Left renal pelvis (tissue), 4 donors: ENCODE measurements at places on chromosomes 12 and 14.

DNA sequence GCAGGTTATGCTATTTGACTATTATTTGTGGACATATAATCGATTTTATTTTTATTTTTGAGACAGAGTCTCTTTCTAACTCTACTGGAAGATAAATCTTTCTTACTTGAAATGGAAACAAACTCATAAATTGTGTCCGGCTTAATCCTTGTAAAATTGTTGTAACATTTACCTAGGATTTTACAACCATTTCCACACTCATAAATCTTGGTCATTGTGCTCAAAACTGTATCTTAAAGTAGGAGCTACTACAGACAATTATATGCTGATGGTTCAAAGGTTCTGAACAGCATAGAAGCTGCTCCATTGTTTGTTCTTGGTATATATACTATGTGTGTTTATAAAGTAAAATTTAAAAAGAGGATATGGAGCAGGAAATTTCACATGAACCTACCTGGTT, 4.6 kb upstream of the ARF6 start:
- no peak for DNase-seq

DNA sequence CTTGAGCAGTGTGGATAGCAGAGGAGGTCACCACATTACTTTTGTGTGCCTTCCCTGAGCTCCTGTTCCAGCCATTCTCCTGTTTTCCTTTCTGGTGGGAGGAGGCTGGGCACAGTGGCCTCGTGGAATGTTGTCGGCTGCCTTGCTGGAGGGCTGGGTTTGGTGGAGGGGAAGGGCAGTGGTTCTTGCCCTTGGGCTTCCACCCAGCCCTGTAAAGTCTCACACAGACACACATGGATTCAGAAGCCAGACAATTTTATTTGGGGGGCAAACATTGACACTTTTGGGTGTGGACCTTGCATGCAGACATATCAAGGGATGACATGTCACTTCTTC, 866 bp downstream of the NPFF start:
- no peak for DNase-seq

- no peak for DNase-seq
These were observed 19.0 kb upstream of the GPRC5A start for GRCh38 chr12:12872139-12872933.

- no peak for DNase-seq
These were observed 314.3 kb upstream of the OR4E1 start for GRCh38 chr14:21987937-21988336.

- no peak for DNase-seq
These were observed 124.1 kb upstream of the E2F7 start for GRCh38 chr12:77189458-77189857.

- DNase-seq = no peak
These were observed 54.9 kb upstream of the OVCH1 start for GRCh38 chr12:29552324-29552927.

DNA sequence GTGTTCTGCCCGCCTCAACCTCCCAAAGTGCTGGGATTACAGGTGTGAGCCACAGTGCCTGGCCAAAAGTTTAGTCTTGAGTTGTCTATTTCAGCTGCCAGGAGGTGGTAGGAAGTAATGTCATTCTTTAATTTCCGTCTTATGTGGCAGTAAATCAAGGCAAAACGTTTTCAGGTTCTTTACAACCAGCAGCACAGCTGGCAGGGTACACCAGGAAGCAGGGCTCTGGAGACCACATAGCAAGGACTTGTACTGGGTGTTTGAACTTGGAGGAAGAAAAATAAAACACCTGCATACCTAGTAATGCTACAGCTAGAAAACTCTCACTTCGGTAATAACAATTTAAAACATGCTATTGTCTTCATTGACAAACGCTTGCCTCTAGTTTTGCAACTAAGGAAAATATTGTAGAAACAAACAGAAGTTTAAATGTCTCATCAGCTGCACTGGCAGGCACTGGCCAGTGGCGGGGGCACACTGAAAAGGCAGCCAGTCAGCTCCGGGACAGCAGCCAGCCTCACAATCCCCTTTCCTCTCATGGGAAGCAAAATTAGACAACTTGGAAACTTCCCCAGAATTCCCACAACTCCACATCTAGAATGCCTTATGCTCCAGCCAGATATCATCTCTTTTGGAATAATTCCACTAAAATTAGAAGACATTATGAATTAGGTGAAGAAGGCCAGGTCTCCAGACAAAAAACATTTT, 72.2 kb downstream of the CLIP1 start:
- no peak for DNase-seq

DNA sequence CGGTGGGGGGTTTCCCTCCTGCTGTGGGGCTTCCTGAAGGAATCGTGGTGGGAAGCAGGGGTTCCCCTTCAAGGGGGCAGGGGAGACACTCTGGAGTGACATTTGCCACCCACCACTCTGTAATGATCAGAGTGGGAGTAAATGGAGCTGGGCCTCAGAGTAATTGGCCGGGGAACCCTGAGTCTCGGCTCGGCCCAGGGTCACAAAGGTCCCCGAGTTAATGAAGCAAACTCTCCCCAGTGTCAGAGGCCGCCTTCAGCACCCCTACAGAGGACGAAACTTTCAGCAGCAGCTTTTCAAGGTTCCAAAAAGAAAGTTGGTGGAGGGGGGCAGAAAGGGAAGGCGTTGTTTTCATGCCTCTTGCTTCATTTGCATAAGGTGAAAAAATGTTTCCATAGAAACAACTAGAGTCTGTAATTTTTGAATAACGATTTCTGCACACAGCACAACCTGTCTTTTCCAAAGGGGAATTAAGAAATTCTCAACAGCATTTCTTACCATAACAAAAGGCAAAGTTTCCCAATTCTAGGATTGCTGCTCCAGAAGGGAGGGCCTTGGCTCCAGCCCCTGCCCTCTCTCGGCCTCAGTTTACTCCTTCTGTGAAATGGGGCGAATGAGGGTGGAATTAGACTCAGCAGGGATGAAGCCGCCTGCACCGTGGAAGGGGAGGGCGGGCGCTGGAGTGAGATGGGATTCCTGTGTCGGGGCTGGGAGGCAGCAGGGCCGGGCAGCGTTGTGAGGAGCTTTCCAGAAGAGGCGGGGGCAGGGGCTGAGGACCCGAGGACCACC, 67.0 kb upstream of the BEGAIN start:
- no peak for DNase-seq

GRCh38 chr14:91706996-91707395, 24.9 kb downstream of the CATSPERB start:
- DNase-seq = no peak

- DNase-seq = no peak
These were observed 16.7 kb upstream of the ZDHHC22 start for GRCh38 chr14:77158175-77158881.

DNA sequence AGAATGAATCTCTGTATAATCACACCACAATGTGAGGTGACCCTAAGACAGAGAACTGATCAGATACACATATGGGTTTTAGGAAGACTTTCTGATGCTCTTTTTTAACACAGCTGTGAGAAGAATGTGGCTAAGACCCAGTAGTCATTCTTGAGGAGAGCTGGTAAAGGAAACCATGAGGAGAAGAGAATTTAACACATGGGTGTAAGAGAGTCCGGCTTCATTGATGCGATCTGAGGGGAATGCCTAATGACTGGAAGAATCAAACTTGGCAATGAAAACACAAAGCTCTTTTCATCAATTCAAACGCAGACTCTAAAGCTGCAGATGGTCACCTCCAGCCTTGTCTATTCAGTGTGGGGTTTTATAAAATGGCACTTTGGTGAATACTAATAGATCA, 79.3 kb downstream of the FOXA1 start:
- no peak for DNase-seq

DNA sequence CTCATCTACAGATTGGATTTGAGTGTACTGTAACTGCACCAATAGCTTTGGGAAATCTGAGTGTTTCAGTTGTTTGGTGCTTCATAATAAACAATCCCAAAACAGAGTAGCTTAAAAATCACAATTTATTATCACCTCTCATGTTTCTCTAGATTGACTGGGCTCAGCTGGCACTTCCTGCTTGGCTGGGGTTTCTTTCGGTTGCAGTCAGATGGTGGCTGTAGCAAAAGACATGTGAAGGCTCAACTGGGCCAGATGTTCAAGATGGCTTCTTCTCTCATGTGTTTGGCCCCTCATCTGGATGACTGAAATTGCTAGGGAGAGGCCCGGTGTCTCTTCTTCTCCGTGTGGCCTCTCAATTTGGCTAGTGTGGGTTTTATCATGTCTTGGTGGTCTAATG, 12.1 kb upstream of the BMP4 start:
- no peak for DNase-seq

DNA sequence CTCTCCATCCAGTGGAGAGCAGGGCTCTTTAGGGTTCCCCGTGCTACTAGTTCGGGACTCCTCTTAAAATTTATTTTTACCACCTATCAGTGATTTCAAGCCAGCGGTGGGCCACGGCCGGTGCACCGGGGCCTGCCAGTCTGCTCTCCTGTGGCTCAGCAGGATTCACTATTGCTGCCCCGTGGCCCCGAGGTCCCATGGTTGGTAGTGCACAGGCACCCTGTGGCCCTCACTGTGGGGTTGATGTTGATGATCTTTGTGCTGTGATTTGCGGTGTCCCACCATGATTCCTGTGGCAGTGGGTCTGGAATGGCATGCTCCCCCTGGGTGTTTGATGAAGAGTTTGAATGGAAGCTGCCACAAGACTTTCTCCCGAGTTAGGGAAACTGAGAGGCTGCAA, 12.6 kb upstream of the MEG3 start:
- DNase-seq = no peak

DNA sequence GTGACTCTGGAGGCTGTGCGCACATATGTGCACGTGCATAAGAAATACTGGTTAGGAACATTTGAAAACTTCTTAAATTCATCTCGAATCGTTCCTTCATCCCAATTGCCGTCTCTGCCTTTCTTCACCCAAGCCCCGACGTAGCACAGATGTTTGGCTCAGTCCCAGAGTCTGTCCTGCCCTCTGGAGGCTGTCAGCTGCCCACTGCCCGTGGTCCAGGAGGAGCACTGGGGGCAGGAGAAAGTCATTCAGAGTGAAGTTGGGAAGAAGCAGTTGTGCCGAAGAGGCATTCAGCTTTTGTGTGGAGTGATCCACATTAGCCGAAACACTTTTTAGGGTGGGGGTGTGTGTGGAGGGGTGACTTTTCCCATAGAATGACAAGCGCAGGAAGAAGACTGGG, 124.9 kb downstream of the TSPAN9 start:
- no peak for DNase-seq

GRCh38 chr12:41466802-41467201, 278.7 kb downstream of the PDZRN4 start:
- no peak for DNase-seq

DNA sequence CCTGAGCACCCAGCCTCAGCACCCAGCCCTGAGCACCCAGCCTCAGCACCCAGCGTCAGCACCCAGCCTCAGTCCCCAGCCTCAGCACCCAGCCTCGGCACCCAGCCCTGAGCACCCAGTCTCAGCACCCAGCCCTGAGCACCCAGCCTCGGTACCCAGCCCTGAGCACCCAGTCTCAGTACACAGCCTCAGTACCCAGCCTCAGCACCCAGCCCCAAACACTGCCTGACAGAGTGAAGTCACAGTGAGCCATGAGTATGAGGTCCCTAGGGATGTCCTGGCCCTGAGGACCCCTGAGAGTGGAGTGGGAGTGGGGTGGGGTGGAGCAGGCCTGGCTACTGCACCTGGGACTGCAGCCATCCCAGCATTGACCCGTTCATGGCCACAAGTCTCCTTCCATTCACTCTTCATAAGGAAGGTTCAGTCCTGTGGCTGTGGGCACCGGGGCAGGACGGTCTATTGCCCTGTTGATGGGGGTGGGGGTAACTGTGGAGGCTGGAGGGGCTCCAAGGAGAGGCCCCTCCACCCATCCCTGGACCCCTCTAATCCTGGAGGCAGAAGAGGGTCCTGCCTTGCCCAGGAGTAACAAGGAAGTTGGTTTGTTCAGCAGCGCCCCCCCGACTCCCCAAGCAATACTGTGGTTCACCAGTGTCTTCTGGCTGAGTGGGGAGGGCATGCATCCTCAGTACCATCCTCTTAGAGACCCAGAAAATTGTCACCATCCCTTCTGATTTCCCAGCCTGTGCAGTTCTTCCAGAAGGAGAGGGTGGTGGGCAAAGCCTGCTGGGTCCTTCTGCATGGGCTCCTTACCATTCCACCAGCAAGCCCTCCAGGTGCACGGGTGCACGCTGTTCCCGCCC, 140.5 kb downstream of the ADGRD1 start:
- no peak for DNase-seq

DNA sequence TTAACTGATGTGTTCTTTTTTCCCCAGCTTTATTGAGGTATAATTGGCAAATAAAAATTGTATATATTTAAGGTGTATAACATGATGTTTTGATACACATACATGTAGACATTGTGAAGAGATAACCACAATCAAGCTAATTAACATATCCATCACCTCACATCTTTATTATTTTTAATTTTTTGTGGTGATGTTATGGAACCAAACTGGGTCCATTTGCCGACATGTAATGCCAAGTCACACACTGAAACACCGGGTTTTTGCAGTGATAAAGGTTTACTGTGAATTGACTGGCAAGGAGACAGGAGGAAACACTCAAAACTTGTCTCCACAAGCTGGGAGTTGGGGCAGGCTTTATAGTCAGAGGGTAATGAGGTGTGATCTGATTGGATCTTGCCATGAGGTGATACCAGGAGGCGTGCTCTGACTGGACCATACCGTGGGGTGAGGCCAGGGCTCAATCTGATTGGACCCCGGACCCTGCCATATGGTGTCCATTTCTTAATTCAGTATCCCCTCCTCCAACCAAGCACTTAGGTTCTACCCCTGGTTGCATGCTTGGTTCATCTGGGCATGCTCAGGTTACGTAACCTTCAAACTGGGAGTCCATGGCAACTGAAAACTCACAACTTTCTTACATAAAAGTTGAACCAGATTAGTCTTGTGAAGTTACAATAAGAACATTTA, 11.8 kb upstream of the WSCD2 start:
- DNase-seq = no peak

DNA sequence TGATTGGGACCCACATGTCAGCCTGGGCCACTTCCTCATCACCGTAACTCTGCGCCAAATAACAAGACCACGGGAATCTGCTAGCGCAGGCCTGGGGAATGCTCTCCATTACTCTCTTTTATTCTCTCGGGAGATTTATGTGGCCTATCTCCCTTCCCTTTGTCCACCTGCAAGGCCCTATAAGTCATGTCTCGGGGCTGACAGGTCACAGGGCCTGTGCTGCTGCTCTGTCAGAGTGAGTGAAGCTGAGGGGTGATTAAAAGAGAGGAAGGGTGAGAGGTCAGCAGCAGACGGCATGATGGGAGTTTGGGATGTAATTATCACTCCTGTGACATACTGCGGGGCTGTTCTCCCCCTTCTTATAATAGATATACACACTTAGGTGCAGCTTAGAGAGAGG, 26.2 kb upstream of the GPATCH2L start:
- DNase-seq = no peak
